Pulmonary artery endothelial cell (primary cell): ENCODE measurements at places on chromosomes 5 and 9.

DNA sequence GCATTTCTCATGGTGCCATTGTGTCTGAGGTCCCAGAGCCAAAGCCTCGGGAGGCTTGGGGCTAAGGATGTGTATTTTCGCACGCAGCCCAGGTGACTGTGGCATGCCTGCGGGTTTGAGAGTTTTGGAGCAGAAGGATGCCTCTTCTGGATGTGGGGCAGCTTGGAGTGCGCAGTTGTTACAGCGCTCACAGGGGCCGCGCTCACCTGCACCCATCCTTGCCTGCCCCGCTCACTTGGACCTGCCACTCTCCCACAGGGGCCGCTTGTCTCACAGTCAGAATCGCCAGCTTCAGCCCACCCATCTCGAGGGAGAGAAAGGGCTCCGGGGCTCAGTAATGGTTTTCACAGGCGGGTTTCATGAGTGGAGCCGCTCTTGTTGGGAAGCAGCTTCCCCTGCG lies 132.9 kb downstream of the MVB12B start:
- DNase-seq = no peak

DNA sequence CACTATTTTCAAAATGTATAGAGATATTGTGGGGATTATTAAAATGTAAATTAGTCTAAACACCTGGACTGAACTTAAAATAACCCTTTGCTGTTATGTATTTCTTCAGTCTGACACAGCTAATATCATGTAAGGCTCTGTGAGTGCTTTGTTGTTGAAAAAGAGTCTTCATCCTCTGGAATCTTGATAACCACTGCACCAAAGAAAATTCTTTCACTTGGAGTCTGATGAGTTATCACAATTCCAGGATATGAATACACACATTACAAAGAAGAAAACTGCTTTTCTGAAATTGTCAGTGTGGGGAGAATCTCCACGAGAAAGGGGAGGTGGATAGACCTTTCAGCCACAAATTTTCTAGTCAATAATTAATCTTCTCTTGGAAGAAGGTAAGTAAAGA lies 42.3 kb upstream of the TARS1 start:
- no peak for DNase-seq

DNA sequence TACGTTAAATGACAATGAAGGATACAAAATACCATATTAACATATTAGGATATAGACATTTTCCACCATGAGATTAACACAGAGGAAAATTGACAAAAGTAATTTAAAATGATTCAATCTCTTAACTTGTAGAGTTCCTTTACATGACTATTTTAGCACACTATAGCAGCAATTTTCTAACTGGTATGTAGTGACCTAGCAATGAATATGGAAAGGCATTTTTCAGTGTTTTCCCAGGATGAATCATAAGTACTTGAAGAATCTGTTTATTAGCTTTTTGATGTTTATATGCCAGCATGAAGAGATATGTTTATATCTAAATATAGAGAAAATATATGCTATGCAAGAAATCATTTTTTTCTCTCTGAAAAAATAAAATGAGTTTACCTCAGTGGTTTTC lies 782.5 kb upstream of the CDH10 start:
- no peak for DNase-seq

DNA sequence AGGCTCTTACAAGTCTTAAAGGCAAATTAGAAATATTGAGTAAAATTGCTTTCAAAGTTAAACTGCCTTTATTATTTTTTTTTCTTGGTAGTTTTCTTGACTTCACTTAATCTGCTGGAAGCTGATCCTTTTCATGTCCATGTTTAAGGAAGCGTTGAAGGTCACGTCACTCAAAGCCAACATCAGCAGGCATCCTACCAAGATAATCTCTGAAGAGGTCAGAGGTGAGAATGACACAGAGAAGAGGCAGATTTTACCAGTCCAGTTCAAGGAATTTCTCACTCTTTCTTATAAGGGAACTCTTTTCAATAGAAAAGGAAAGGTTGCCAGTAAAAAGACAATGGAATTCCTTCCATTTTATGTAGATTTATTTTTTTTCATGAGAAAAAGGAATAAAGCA lies 259.8 kb downstream of the ANXA1 start:
- DNase-seq = no peak

GRCh38 chr5:154178661-154179060 lies 11.9 kb upstream of the GALNT10 start:
- DNase-seq = no peak

GRCh38 chr9:134933076-134933659 lies 15.5 kb upstream of the FCN1 start:
- DNase-seq = no peak

GRCh38 chr5:164356790-164357189 lies 851.4 kb downstream of the MAT2B start:
- DNase-seq = no peak

DNA sequence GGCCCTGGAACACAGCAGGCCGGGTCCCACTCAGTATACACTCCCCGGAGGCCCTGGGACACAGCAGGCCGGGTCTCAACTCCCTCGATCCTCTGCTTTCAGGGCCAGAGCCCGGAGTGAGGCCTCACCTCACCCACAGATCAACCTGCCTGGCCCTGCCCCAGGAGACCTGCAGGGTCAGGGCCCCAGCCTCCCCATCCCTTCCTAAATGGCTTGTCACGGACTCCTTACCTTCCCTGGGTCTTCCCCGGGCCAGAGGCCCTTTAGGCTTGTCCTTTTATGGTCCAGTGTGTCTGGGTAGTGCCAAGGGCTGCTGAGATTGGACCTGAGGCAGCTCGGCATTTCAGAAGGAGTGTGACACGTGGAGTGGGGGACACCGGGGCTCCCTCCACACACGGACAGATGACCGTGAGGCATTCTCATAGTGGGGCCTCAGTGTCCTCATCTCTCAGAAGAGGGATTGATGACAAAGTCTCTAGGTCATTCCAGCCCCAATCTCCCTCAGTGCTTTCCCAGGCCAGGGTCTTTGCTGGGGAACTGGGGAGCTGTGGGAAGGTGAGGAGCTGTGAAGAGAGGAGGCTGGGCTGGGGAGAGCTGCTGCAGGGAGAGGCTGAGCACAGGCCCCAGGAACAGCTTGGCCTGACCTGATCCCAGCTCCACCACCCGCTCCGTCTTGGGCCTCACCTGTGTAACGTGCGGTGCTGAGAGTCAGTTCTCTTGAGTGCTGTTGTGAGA lies 18.0 kb upstream of the PLEKHG4B start:
- DNase-seq = no peak

- no peak for DNase-seq
Measured at GRCh38 chr9:136609838-136610311, 52.8 kb upstream of the EGFL7 start.

DNA sequence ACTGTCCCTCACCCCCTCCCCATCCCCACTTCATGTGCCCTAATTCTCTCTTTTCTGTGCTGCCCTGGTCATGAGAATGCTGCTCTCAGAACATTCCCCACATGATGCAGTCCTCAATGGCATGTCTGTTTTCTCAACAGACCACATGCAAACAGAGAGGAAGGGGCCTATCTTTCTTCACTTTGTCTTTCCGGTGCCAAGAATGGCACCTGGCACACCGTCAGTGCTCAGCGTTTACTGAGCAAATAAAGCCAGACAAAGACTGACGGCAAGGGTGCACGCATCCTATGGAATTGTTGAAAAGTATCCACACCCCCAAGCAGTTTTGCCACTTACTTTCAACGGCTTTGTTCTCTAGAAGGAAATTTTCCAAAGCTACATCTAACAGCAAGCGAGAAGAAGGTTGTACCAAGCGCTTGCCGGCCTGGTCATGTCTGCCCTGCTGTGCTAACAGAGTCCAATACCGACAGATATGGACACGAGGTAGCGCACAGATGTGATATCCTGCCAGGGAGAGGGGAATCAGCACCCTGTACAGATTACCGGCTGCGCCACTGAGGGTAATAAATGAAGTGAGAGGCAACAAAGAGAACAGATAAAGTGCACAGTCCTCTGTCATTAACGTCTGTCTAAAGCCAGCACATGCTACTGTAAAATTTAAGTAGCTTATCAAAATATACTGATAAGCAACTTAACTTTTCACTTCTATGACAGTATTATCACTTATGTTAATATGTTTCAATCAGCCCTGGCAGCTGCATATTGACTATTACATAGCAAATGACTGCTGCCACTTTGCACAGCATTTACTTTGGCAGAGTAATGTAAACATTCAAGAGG lies 251.7 kb downstream of the DENND1A start:
- DNase-seq = no peak

- DNase-seq = no peak
Measured at GRCh38 chr9:78697618-78698017, 400.7 kb downstream of the PSAT1 start.

- no peak for DNase-seq
Measured at GRCh38 chr5:79793722-79794121, 104.1 kb downstream of the CMYA5 start.

GRCh38 chr5:116681334-116682013 lies 106.9 kb upstream of the SEMA6A start:
- DNase-seq = no peak

- no peak for DNase-seq
Measured at GRCh38 chr5:146866263-146866662, 12.3 kb downstream of the PPP2R2B start.
